T follicular helper cell (primary cell): ENCODE measurements at places on chromosomes 3 and 15.

DNA sequence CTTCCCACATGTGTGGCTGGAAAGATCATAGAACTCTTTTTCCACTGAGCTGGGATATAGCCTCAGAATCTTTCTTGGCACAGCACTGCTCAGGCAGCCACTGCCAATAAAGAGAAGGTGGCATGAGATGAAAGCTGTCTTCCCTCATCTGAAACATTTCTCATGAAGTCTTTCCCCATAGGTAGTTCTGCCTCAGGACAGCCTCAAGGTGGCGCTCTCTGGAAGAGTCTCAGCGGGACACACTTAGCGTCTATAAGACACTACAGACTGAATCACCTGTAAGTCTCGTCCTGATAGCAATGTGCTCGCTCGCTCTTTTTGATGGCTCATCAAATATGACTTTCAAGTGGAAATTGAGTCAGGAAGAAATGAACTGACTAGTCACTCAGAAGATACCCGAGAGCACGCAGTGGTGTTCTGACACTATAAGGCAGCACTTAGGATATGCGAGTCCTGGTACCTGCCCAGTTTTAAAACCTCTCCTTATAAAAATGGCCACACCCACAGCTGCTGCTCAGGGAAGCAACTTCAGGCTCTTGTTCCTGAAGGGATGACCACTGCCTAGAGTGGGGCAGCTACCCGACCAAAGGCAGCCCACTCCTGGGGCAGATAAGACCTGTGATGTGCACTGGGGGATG, 269.5 kb downstream of the SUCLG2 start:
- DNase-seq = peak; percentile 12

DNA sequence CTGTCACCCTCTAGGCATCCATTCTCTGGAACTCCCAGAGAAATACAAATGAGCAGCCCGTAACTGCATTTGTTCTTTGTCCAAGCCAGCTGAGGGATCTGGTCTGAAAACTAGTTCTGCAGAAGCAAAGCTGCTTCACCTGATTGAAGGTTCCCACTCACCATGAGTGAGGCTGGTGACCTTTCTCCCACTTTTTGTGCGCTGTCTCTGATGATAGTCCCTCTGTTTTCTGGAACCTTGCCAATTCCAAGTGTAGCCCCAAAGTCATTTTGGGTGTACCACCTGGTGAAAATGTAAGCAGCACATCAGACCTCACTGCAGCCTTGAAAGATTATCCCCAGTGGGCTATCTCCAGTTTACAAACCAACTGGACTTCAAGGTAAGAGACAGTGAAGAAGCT, 39.4 kb upstream of the BFSP2 start:
- no peak for DNase-seq

DNA sequence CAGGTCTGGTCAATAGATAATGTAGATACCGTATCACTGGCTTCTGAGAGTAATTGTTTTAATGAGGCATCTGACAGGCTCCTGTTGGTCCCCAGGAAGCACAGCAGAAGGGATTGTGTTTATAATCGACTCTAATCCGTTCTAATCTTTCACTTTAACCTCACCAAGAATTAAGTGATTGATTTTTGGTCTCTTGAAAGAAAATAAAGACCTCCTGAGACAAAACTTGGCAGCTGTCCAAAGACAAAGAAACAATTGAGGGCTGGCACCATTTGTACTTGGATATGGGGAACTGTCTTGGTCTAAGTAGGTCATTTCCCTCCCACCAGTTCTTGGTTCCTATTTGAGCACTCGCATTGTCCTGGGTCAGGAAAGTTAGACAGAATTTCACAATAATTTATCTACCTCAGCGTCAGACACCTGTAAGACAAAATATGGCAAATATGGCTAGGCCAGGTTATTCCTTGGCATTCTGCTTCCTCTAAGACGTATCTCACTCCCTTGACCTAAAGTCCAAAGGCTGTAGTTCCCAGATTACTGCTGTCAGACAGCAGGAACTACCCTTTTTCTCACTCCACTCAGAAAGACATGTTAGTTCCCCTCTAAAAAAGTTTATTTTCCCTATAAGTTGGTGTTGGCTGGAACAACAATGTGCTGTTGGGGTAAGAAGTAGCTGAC, 22.7 kb upstream of the CD96 start:
- DNase-seq = no peak

- no peak for DNase-seq
Observed at GRCh38 chr15:48803877-48804276, 7.0 kb downstream of the CEP152 start.
